CD8-positive, alpha-beta memory T cell (primary cell): ENCODE measurements at places on chromosomes 2 and 18.
A peak's percentile ranks its signal among the peaks of the same experiment; 100 is the strongest.

GRCh38 chr2:58047373-58047935 is 848 bp downstream of the VRK2 start:
- no peak for DNase-seq

- no peak for DNase-seq
Measured at GRCh38 chr2:236607471-236608187, 38.0 kb downstream of the ACKR3 start.

- DNase-seq, result no peak
Measured at GRCh38 chr2:197265924-197266323, 44.7 kb downstream of the ANKRD44 start.

DNA sequence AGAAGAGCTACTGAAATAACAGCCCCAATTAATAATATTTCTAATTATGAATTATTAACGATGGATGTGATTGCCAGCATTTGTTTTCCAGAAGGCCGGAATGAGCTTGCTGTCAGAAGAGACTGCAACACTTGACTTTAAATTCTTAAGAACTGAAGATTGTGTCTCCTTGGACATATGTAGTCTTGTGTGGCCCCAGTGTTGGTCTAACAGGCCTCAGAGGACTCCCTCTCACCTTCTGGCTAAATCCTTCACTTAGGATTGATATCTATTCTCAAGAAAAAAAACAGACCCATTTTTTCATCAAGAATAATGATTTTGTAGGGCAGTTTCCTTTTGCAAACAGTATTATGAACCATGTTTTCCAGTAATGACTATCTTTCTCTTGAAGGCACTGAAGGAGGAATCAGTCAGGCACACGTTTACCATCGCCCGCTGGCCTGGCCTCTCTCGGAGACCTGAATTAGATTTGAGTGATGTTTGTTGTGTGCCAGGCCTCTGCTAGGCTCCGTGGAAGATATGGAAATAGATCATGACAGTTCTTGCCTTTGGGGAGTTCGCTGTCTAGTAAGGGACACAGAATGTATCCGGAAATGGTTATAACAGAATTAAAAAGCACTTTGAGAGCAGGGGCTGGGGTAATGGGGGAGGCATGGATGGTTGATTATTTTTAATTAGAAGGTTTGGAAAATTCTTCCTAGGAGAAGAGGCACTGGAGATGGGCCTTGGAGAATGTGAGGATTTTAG is 258.0 kb downstream of the MYCN start:
- DNase-seq, result no peak

DNA sequence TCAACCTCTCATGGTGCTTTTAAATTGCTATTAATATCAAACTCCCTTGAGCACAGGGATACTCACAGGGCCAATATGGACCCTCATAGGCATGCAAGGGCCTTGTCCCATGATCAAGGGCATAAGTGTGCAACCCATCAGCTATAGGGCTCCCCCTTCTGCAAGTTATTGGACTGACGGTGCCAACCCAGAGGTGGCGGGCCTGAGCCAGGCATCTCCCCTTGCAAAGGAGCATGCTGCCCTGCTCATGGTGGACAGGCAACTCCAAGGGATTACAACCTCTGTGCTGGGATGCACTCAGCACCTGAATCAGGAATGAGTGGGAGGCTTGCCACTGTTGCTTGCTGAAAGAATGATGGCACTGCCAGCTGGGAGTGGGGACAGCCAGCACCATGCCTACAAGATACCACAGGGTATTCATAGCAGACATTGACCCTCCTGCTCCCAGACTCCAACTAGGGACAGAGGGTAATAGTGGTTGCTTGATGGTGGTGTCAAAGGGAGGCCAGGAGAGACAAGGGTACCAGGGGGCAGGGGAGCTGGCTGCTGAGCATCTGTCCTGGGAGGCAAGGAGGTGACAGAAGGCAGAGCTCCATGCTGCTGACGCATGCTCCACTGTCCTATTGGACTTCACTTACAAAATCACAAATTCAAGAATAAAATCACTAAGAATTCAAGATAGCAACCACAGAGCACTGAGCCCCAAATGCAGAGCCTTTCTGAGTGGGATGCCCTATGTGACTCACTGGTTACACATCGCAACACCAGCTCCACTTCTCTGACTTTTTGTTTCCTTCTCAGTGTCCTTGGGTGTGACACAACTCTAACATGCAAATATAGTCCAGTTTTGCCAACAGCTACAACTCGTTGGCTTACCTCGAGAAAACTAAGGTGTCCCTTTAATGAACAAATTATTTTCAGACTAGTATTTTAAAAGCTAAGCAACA is 157.1 kb upstream of the CCDC150 start:
- DNase-seq, result no peak

GRCh38 chr2:170943041-170943440 is 14.0 kb downstream of the GORASP2 start:
- DNase-seq, result no peak

- DNase-seq, result no peak
Measured at GRCh38 chr2:22626621-22627020, 758.4 kb upstream of the KLHL29 start.

GRCh38 chr2:172336681-172337080 is 90.7 kb upstream of the ITGA6 start:
- no peak for DNase-seq

GRCh38 chr2:20661421-20662307 is 5.3 kb upstream of the GDF7 start:
- DNase-seq, result peak; percentile 58

DNA sequence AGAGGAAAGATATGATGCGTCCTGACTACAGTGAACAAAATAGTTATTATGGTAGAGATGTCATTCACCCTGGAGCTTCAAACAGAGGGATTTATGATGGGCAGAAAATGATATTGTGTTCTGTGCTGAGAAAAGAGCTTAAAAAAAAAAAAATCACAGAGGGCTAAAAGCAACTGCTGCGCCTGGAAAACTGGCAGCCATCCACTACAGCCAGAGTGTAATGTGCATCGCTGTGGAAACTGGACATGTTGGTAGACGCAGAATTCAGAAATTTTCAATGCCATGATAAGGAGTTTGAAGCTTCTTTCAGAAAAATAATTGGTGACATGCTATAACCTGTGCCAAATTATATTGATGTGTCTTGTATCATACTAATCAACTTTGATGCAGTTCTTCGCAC is 122.9 kb upstream of the SOX11 start:
- DNase-seq, result no peak

GRCh38 chr18:34787931-34788532 is 77.9 kb downstream of the DTNA start:
- DNase-seq, result no peak

- no peak for DNase-seq
Measured at GRCh38 chr2:196291873-196292800, 120.8 kb upstream of the STK17B start.

GRCh38 chr2:197296835-197297234 is 13.7 kb downstream of the ANKRD44 start:
- no peak for DNase-seq

GRCh38 chr2:56335101-56335500 is 151.3 kb downstream of the CCDC85A start:
- DNase-seq, result no peak

DNA sequence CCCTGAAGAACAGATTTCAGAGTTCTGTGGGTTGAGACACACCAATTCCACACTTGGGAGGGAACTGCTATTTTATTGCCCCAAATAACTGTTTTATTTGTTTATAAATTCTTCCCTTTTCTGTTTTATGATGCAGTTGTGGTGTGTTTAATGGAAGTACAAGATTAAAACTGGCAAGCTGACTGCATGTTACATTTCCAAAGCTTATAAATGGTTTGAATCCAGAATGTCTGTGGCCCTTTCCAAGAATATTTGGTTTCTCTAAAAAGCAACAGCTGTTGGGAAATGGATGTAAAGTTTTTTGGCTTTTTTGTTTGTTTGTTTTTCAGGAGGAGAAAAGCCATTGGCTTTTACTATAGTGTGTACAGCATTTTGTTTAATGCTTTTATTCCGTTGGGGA is 234.5 kb downstream of the MTX2 start:
- DNase-seq, result no peak

- no peak for DNase-seq
Measured at GRCh38 chr2:55144922-55145820, 86.9 kb downstream of the CLHC1 start.

GRCh38 chr2:134866498-134867099 is 28.2 kb downstream of the ACMSD start:
- DNase-seq, result no peak

DNA sequence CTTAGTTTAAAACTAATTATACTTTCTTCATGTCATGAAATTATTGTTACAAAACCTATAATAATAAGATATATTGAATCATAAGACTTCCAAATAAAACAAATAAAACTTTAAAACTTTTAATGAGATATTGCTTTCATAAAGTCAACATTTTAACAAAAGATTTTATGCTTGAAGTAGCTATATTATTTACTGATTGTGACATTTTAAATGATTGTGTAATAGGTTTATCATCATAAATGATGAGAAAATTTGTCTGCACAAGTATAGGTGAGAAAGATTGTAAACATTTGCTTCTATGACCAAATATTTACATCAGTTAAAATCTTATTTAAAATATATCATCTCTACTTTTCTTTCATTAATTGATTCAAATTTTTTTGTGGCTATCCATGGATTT is 5.1 kb upstream of the GALNT13 start:
- DNase-seq, result no peak

DNA sequence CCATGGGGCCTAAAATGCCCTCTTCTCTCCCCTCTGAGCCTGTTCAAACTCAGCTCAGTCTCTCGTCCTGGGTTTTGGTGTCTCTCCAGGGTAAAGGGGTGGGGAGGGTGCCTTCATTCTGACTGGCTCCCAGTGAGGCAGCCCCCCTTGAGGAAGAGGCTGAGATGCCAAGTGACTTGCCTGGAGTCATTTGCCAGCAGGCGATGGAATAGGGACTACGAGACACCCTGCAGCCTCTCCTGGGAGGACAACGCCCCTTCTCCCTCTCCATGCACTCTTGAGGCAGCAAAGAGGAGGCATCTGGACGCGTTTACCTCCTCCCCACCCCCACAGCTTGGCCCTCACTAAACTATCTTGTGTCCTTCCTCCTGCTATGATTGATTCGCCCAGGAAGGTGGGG is 760 bp upstream of the STON1 start:
- DNase-seq, result no peak

GRCh38 chr2:169222665-169223064 is 139.7 kb downstream of the LRP2 start:
- DNase-seq, result no peak

DNA sequence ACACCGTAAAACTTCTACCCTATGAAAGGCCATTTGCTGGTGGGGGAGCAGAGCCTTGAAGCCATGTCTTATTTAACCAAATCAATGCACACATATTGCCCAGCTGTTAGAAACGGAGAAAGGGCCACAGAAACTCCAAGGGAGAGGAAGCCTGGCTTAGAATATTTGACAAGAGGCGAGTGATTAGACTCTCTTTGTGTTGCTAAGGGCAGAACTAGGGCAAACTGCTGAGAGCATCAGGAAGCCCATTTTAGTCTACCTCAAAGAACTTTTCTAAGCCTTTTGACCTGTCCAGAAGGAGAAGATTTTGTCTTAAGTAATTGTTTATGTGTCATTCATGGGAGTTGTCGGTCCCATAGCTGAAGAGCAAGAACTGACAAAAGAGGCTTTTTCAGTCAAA is 54.4 kb upstream of the CELF4 start:
- DNase-seq, result no peak

DNA sequence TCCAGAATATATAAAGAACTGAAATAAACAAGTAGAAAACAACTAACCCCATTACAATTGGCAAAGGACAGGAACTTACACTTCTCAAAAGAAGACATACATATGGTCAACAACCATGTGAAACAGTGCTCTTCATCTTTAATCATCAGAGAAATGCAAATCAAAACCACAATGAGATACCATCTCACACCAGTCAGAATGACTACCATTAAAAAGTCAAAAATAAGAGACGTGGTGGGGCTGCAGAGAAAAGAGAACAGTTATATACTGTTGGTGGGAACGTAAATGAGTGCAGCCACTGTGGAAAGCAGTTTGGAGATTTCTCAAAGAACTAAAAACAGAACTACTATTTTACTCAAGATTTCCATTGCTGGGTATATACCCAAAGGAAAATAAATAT is 1696.3 kb upstream of the TMEFF2 start:
- no peak for DNase-seq

- DNase-seq, result no peak
Measured at GRCh38 chr2:71606244-71606643, 152.9 kb downstream of the DYSF start.

- no peak for DNase-seq
Measured at GRCh38 chr2:42903821-42904575, 111.6 kb upstream of the HAAO start.

- DNase-seq, result no peak
Measured at GRCh38 chr2:200658278-200658864, 72.6 kb downstream of the AOX1 start.

DNA sequence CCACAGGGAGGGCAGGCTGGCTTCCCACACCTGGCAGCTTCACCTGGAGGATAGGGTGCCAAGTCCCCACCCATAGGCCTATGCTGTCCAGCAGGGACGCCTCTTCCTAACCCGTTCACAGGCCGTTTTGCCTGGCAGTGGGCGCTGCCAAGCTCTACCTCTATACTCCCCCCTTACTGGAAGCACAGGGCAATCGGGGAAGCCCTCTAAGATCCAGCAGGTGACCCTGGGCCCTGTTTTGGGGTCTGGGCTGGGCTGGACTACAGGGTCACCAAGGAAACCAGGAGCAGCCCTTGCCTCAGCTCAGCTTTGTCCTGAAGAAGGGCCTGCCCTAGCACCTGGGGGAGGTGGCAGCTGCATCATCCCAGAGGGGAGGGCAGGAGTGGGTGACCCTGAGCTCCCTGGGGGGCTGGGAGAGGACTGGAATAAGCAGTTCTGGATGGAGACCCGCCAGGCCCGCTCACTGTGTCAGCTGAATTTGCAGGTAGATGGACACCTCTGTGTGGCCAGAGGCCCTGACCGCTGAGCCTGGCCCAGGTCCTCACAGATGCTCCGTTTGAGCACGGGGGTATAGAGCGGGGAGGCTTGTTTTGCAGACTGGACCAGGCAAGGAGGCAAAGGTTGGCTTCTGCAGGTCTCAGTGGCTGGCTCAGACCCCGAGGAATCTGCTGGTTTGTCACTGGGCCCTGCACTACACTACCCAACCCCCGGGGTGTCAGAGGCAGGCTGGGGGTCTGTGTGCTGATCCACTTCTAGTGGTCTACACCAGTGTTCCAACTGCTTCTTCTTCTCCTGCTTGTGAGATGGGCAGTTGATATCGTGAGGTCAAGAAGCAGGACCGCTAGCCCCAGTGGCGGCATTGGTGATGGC is 163.1 kb downstream of the ASB1 start:
- no peak for DNase-seq

DNA sequence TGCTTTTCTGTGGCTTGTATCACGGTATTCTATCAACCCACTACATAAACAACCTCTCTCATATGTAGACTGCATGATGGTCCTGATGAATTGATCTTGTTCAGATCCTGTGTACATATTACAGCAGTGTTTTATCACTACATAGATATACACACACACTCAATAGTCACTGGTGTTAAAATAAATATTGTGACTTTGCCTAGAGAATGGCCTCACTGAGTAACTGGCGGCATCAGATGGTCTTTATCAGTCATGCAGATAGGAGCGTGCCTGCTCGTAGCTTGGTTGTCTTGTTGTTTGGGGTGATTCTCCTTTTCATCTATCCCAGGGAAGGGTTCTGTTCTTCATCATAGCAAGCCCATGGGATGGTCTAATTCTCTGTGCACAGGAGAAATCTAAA is 18.4 kb upstream of the CTAGE1 start:
- DNase-seq, result no peak

GRCh38 chr2:161836664-161837063 is 212.4 kb downstream of the SLC4A10 start:
- DNase-seq, result no peak
